ENCODE measurements at places on chromosomes 2 and 18.
A peak's percentile ranks its signal among the peaks of the same experiment; 100 is the strongest.

GRCh38 chr2:127254386-127254981, 34.4 kb upstream of the CYP27C1 start:
- no peak for DNase-seq

DNA sequence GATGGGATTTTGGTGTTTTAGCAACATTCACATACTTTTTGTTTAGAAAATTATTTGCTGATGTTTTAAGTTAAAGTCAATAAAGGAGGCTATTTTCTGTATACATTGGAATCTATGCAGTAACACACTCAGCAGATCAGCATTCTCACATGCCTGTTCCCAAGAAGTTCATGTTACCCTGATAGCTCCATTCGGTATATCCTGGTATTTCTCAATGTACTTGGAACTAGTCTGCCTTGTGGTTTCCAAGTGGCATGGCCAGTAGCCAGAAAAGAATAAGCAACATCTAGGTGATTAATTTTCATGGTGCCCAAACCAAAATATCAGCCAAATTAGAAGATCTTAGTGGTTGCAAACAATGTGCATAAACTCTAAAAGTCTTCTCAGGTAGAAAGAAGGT, 5.2 kb upstream of the NCAPH start:
- DNase-seq: no peak

GRCh38 chr2:52429171-52429570, 1338.4 kb upstream of the CHAC2 start:
- DNase-seq: no peak

DNA sequence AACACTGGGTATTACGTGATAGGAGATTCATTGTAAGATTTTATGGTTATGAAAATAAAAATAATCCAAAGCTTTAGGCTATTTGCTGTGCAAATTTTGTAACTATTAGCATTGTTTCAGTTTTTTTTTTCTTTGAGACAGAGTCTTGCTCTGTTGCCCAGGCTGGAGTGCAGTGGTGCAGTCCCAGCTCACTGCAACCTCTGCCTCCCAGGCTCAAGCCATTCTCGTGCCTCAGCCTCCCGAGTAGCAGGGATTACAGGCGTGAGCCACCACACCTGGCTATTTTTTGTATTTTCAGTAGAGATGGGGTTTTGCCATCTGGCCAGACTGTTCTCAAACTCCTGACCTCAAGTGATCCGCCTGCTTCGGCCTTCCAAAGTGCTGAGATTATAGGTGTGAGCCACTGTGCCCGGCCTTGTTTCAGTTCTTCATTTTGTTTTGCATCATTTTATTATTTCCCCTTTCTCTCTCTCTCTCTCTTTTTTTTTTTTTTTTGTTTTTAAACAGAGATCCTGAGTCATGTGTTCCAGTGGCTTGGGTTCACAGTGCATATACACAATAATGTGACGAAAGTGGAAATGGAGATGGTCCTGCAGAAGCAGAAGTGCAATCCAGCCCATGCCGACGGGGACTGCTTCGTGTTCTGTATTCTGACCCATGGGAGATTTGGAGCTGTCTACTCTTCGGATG, 25.8 kb downstream of the CASP10 start:
- peak; percentile 94 for DNase-seq

DNA sequence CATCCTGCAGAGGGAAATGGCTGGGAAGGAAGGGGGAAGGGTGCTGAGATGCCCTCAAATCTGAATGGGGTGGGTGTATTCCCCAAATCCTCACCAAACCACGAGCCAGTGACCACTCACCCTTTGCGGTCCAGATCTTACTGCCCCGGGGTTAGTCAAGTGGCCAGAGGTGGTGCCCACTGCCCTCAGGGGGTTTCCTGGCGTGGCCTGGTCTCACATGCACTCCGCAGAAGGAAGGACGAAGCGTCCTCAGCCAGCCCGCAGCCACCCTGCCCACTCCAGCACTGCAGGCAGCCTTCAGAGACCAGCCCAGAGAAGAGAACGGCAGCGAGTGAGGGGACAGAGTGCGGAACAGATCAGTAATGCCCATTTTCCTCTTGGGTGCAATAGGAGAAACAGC, 50.4 kb downstream of the IL1RL2 start:
- DNase-seq: no peak
